ENCODE measurements at places on chromosomes 16 and 17.
A peak's percentile ranks its signal among the peaks of the same experiment; 100 is the strongest.

DNA sequence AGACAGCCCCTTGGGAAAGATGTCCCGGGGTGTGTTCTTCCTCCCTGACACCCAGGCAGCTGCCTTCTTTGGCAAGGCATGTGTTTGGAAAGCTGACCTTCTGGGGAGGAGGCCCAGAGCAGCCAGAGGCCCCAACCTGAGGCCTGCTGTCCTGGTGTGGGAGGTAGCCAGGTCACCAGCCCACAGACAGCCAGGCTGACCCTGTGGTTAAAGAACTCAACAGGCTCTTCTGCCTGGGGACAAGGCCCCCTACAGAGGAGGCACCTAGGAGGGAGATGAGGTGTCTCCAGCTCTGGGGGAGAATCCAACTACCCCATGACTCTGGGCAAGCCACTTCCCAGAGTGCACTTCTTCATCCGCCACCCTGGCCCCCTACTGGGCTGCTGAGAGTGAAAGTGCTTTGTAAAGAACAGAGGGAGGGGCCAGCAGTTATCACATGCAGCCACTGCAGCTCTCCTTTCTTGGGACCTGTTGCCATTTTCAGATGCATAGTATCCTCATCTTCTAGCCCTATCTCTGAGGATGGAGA lies 13.1 kb upstream of the SREBF1 start:
- DNase-seq, result peak; percentile 47

DNA sequence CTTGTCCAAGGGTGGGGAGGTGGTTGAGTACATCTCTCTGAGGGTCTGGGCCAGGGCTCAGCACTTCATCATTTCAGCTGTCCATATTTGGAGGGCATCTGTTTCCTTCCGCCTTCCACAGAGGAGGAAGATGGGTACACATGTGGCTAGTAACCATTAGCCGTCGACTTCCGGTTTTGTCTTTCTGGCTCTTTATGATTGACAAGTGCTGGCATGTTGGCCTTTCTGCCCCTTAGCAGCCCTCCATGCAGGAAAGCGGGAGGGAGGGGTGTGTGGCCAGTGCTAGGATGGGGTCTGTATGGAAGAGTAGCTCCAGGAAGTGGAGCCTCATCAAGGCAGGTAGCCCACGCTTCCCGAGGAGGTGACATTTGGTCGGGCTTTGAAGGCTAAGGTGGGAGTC lies 69.6 kb downstream of the RAI1 start:
- peak; percentile 24 for DNase-seq

DNA sequence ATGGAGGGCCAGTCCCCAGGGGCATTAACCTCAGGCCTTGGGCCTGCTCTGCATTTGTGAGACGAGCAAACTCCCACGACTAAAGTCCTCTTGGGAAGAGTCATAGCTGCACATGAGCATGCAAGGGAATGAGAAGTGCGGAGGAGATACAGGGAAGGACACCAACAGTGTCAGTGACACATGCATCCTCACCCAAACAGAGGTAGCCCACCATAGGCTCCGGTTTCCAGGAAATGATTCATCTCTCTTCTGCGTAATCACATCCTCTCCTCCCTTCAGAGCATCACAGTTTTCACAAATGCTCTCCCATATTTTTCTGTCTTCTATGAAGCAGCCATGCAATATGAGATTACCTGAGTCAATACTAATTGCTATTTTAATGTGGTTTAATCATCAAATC lies 725.7 kb upstream of the GOT2 start:
- no peak for DNase-seq

GRCh38 chr17:802901-803881 lies 21.0 kb downstream of the MRM3 start:
- no peak for DNase-seq

DNA sequence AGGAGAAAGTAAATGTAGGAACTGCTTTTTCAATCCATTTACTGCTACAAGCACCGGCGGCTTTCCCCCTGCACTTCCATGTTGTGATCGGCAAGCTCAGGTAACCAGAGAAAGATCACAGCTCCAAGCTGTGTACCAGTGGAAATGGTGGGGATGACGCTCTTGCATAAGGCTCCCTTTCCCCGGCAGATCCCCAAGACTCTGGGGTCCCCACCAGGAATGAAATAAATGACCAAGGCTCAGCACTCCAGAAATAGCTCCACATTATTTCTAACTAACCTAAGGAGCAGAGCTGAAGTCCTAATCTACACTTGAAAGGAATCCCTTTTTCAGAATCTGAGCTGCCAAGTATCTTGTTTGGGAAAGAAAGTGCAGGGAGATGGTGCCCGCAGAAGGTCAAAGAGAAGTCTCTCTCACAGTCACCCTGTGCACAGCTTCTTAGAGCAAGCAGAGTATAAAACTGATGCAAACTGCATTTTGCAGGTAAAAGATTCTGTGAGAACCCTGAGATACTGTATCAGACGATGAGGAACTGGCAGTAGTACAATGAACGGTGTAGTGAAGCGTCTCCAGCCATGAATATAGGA lies 11.1 kb downstream of the GRB2 start:
- DNase-seq, result no peak

DNA sequence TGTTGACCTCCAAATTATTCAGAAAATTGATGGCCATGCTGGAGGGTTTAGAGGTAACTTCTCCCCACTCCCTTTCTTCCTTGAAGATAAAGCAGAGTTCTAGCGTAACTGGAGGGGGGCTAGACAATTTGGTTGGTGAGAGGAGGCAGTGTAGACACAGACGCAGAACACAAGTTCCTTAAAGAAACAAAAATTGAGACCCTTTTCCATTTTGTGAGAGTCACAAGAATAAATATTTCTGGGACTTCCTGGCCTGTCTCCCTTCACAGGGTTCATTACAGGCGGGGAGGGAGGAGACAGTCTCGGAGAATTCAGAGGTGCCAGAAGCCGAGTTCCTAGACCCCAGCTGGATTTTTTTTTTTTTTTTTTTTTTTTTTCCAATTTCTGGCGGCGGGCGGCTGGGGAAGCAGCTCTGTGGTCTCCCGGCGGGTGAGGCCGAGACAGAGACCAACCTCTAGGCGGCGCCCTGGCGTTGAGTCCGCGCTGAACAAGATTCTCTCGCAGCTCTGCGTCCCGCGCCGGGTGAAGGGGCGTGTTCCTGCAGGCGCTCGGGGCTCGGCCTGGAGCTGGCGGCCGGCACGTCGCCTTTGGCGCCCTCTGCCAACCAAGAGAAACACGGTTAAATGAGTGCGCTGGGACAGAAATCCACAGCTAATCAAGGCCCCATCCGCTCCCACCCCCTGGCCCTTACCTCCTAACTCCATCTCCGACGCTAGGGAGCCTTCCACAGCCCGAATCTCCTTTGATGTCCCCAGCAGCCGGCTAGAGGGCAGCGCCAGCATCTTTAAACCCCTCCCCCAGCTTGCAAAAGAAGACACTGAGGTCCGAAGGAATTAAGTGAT lies 10.2 kb upstream of the HOXB9 start:
- peak; percentile 61 for DNase-seq

DNA sequence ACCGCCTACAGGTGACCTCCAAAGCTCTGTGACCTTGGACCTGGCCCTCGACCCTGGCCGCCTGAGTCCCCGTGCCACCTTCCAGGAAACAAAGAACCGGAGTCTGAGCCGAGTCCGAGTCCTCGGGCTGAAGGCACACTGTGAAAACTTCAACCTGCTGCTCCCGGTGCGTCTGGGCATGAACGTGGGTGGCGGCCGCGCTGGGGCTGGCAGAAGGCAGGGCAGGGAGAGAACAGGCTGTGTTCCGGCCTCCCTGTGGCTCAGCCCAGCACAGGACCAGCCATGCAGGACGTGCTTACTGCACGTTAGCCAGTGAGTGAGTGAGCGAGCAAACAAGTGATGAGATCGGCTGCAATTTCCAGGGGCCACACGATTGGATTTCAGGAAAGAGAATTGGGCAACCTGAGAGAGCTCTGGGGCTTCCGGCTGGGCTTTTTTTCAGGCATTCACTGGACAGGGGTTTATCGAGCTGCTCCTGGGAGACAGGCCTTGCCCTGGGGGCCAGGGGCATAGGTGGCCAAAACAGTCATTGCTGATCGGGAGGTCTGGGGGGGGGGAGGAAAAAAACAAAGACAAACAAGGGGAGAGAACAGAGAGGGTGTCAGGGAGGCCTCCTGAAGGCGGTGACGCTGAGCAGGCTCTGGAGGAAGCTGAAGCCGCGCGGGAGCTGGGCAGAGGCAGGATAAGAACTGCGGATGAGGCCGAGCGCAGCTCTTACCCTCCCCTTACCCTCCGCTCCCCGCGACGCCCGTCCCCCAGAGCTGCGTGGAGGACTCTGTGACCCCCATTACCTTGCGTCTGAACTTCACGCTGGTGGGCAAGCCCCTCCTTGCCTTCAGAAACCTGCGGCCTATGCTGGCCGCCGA lies 16.9 kb downstream of the ITGAX start:
- DNase-seq, result no peak

DNA sequence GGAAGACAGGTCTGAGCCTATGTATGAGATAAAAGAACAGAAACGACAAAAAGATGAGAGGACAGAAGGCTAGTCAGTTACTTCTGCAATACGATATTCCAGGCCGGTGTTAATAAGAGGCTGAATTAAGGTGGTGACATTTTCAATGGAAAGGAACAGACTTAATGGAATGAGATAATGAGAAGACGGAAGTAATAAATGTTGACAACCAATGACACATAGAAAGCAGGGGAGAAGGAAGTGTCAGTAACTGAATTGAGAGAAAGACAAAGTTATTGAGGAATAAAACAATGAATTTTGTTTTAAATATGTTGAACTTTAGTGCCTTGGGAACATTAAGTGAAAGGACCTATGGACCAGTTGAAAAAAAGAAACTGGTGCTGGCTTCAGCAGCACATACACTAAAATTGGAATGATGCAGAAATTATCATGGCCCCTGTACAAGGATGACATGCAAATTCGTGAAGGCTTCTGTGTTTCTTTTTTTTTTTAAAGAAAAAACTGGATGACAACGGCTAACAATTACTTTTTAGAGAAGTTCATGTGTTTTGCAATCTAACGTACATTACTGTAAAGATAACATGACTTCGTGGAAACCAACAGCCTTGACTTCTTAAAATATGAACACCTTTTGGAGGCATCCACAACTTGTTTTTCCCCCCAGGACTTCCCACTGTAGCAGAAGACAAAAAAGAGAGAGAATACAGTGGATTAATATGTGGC lies 18.5 kb upstream of the CPD start:
- no peak for DNase-seq

DNA sequence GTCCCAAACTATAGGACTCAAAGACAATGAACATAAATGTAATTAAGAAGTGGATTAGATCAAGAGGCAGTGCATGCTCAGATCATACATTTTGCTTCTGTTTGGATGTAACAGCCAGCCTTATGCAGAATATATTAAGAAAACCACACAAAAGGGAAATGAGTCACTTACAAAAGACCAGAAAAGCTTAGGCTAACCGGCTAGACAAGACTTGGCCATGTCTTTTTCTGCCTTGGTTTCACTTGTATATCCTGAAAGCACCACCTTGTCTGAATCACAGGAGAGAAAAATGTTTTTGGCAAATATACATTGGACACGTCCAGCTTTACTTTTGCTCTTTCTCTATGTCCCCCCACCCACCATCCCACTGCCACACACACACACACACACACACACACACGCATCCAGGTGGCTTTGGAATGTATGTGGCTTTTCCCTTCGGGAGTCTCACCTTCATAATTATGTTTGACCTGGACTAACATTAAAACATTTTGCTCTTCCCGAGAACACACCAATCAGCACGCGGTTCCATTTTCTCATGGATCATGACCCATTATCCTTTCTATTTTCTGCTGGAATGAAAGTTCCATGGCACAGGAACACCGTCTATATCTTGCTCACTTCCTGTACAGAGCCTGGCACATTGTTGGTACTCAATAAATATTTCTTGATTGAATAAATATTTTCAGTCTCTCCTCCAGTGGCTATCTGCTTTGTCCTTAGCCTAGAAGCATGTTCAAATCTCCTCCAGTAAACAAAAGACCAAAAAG lies 64.6 kb downstream of the CDK5R1 start:
- no peak for DNase-seq

All from activated gamma-delta T cell treated with anti-CD3 and anti-CD28 coated beads, Interleukin-2, amount 50 U/mL, for 16 hours (primary cell).